ENCODE measurements at places on chromosomes 4 and X. TPM values are rescaled to one million over a fixed set of nuclear protein-coding genes. Genes with fewer than 3 reads are reported as not detected.

GRCh38 chrX:124634363-124634762 lies 288.0 kb downstream of the SH2D1A start:
- no peaks in the 10 kb centered on the region for H3K4me1 ChIP-seq
- no peak overlapping the region for H3K27ac ChIP-seq
- no peak overlapping the region for H3K4me3 ChIP-seq

DNA sequence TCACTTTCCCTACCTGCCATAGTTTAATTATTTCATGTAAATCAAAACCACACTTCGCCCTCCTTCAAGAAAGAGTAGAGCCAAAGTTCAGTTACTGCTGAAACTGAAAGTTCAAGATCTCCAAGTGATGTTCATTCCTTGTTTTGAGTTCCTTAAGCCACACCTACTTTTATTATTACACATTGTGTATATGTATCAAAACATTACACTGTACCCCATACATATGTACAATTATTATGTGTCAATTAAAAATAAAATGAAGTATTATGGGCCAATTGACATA lies 892.3 kb upstream of the NDST4 start:
- H3K4me3 ChIP-seq, result no peak overlapping the region
- peak overlapping the region; percentile 31 for H3K27ac ChIP-seq
- no peaks in the 10 kb centered on the region for H3K4me1 ChIP-seq

DNA sequence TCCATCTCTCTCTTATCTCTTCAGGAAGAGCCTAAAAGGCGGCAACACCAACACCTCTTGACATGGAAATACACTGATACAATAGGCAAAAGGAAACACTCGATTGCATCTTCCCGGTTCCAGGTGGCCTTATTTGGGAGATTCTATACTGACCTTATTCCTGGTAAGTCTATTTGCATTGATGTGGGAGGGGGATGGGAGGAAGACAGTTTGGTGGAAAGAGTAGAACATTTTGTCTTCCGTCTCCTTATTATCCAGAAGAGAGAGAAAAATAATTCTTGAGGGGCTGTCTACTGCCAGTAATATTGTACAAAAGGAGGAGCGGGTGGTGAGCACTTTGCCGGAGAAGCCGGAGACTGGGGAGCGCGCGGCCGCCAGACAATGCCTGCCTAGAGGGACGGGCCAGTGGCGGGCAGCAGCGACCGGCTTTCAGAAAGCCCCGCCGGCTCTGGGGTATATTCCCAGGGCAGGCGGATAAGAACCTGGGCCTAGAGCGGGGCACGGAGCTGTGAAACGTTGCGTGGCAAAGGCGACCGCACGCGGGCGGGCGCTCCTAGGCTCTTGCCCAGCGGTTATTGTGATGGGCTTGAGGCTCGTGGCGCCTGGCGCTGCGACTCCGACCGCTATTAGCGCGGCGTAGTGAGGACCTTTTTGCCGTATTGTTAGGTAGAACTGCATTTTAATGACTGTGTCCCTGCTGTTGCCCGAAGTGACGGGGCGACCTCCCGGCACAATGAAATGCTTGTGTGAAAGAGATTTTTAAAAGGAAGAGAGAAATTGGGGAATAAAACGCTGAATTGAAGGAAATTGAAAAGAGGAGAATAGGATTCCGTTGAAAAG lies 518 bp downstream of the PRDM8 start:
- H3K27ac ChIP-seq, result no peak overlapping the region
- peak overlapping the region; percentile 63 for H3K4me3 ChIP-seq
- H3K36me3 ChIP-seq, result peaks cover 5% of the 10 kb centered on the region
- no peak for DNase-seq
- H3K27me3 ChIP-seq, result peaks cover 73% of the 10 kb centered on the region

GRCh38 chr4:2256156-2256731 lies 5.7 kb downstream of the MXD4 start:
- no peak overlapping the region for H3K4me3 ChIP-seq
- no peaks in the 10 kb centered on the region for H3K4me1 ChIP-seq
- H3K27me3 ChIP-seq, result no peaks in the 10 kb centered on the region
- no peak overlapping the region for H3K27ac ChIP-seq
- DNase-seq, result no peak

DNA sequence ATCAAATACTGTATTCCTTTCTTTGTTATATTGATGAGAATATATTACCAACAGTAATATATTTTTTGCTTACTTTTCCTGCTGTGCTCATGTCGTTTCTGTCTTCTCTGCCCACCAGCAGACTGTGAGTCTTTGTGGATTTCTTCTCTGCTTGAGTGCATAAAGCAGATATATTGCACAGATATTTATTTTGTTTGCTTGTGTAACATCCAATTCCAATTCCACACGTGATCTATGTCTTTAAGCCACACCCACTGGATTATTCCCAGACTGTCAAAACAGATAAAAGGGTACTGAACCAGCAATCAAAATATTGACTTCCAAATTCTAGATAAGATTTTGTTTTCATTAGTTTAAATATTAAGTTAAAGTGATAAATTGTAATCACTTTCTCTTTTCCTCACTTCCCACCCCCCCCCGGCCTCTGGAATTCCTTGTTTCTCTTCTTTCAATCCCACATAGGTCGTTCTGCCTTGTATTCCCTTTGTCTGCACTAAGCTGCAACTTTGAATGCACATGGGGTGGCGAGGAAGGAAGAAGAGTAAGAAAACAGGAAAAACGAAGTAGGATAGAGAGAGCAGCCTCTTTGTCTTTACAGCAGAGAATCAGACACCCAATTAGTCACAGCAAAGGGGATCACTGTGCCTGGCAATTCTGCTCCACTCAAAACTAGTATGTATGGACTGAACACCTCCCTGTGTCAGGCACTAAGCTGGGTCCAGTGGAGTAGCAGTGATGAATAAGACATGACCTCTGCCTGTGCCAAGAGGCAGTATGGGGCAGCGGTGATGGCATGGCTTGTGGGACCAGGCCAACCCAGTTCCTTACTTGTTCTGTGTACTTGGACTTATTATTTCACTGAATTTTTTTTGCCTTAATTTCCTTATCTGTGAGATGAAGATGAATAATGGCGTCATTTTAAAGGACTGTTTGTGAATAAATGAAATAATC lies at the start of gene ADH1B:
TSS of gene ADH1B (minus strand) at position 161 of the 951 bp plus-strand sequence. CDS start at position 91, 70 bp downstream.
- H3K27ac ChIP-seq, result no peak within 1 kb of the TSS
- no peaks in the 10 kb centered on the region for H3K4me1 ChIP-seq
- no peak for DNase-seq
- no peaks in the 10 kb centered on the region for H3K36me3 ChIP-seq
- H3K27me3 ChIP-seq, result no peaks in the 10 kb centered on the region
- no peak within 1 kb of the TSS for H3K4me3 ChIP-seq

- DNase-seq, result no peak
- H3K27me3 ChIP-seq, result peaks cover 2% of the 10 kb centered on the region
- H3K4me1 ChIP-seq, result no peaks in the 10 kb centered on the region
- H3K4me3 ChIP-seq, result no peak overlapping the region
- no peak overlapping the region for H3K27ac ChIP-seq
These were observed 140.2 kb upstream of the LDB2 start for GRCh38 chr4:17038510-17039176.

DNA sequence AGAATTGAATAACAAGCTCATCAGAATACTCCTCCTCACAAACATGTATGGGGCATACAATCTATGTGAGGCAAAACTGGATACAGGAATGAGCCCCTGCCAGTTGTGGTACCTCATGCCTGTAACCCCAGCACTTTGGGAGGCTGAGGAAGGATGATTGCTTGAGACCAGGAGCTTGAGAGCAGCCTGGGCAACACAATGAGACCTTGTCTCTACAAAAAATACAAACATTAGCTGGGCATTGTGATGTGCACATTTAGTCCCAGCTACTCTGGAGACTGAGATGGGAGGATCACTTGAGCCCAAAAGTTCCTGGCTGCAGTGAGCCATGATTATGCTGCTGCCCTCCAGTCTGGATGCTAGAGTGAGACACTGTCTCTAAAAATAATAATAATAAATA lies 611.0 kb downstream of the NLGN4X start:
- H3K4me1 ChIP-seq, result no peaks in the 10 kb centered on the region
- H3K36me3 ChIP-seq, result no peaks in the 10 kb centered on the region
- no peak overlapping the region for H3K27ac ChIP-seq

Gene ARMCX1
- 0.45 TPM for total RNA-seq

Gene BMP3
- not detected for total RNA-seq

Gene RAI2
- not detected for total RNA-seq

Gene CHRNA9
- 0.68 TPM for total RNA-seq
